Calu3 (cell line): ENCODE measurements at places on chromosomes 3 and 15. TPM values are rescaled to one million over a fixed set of nuclear protein-coding genes. Genes with fewer than 3 reads are reported as not detected.

- no peak for DNase-seq
Measured at GRCh38 chr15:100667405-100668347, 65.3 kb downstream of the ASB7 start.

GRCh38 chr15:101501703-101502373 is 12.3 kb upstream of the PCSK6 start:
- DNase-seq, result peak; percentile 68

- DNase-seq, result no peak
Measured at GRCh38 chr15:64763021-64763420, 12.4 kb downstream of the RBPMS2 start.

- peak; percentile 39 for DNase-seq
Measured at GRCh38 chr3:188349933-188350332, 196.0 kb downstream of the LPP start.

DNA sequence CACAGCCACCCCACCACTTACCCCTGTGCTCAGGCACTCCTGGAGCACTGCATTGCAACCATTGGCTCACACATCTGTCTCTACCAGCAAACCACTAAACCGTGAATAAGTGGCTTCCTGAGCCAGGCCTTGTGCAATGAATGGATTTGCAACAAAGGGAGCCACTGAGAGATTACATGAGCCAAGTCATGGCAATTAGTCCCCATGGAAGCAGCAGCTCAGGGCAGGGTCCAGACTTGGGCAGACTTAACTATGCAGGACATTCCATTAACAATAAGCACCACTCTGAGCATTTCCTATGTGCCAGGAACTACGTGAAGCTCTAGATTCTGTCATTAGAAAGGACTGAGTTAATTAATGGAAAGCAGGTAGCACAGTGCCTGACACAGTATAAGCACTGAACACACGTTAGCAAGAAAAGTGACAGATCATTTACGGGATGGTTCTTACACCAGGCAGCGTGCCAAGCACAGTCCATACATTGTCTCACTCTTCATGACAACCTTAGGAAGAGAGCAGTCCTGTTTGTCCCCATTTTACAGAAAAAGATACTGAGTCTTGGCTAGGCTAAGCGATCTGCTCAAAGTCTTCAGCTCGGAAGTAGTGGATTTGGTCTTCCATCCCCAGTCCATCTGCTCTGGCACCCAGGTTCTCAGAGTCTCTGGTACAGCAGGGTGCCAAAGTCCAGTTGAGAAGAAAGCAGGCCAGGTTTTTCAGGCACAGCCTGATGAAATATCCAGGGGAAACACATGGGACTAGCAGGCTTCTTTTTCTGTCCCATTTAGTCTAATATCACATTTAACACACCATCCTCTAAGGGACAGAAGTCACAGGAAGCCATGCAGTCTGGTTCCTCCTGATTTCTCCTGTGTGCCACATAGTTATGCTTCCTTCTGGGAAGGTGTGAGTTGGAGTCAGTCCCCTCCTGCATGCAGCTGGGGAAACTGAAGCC is 44.1 kb downstream of the LIPC start:
- no peak for DNase-seq

GRCh38 chr3:10361375-10361774 is 40.5 kb upstream of the SEC13 start:
- no peak for DNase-seq

- no peak for DNase-seq
Measured at GRCh38 chr3:114377426-114377825, 83.6 kb downstream of the TIGIT start.

DNA sequence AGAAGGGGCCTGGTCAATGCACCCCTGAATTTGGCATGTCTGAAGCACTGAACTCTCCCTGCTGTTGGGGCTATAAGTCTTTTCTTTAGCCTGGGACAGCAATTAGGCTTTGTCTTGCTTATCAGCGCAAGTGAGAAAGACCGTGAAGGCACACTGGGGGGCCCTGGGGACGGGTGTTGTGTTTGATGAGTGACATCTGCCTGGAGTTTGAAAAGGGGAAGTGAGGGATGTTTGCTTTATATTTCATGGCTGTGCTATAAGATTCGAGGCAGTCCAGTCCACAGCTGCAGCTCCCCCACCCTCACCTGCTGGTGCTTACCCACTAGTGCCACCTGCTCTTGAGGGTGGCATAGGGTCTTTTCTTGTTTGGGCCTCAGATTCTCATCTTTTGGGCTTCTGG is 44.8 kb downstream of the CEMIP start:
- DNase-seq, result no peak

- no peak for DNase-seq
Measured at GRCh38 chr15:35713733-35714132, 167.8 kb upstream of the DPH6 start.

Gene IGSF10
- 0.24 and 0.29 TPM in 2 replicates for total RNA-seq

Gene CEP19
- 1.2 and 1.7 TPM in 2 replicates for total RNA-seq

Gene POC1A
- total RNA-seq, result 26.4 and 26.9 TPM in 2 replicates
